Activated T-helper 17 cell treated with anti-CD3 and anti-CD28 coated beads, Interleukin-2, amount 50 U/mL, for 72 hours (primary cell): ENCODE measurements at places on chromosomes 2 and 18.

- ATAC-seq, result no peak
These were observed 205.2 kb downstream of the EIPR1 start for GRCh38 chr2:3172265-3172935.

GRCh38 chr2:7725850-7726242 is 808.6 kb downstream of the RNF144A start:
- ATAC-seq, result no peak

- no peak for ATAC-seq
These were observed 17.8 kb upstream of the GPR75 start for GRCh38 chr2:53877556-53877955.

- ATAC-seq, result no peak
These were observed 36.4 kb upstream of the FOSL2 start for GRCh38 chr2:28356095-28356911.

DNA sequence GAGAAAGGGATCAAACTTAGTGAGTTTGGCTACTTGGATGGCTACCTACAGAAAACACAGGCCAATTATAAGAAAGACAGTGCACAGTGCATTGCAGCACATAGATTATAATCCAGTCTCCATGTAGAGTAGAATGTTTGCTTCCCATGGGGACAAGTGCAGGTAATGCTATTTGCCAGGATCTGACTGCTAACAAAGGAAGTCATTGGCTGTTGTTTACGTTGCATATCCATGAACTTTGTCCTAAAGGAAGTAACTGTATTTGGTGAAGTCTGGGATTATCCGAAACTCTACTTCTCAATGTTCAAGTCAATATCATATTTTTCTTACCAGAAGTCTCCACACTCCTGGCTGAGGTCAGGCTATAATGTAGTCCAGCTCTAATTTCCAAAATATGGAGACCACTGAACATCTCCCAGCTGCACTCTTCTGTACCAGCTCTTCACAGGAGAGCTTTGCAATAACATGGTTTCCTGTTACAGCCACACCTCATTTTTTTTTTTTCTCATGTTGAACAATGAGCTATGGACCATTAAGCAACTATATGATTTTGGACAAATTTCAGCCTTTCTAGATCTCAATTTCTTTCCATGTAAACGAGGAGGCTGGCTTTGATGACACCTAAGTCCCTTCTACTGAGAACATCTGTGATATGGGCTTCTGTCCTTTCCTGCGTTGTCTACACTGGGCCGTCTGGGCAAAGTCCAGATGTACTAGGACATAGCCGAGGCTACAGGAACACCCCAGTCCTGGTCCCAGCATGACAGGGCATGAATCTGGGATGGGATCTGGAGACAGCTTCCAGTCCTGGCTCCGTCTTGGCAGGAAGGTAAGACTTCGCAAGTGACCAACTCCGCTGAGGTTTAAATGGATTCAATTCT is 154.8 kb downstream of the LAMA1 start:
- no peak for ATAC-seq

DNA sequence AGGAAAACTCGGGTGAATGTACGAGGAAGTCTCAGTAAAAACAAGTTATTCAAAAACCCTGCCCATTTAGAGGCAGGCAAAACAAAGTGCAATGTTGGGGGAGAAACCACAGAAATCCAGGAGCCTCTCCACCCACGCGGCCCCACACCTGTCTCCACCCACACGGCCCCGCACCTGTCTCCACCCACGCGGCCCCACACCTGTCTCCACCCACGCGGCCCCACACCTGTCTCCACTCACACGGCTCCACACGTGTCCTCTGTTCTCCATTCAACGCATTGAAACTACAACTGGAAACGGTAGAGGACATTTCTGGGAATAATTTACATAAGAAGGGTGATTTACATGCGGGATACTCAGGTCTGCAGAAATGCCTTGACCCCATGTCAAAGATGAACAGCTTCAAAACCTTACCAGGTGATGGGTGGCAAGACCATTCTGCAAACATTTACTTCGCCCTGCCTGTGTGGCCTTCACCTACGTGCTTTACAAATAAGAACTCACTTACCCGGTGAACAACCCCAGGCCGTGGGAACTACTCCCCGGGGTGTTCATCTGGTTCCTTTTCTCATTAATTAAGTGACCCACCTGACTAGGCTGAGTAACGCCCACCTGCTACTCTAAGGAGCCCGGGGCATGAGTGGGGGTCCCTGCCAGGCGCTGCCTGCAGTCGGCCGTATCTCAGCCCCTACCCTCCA is 100.4 kb downstream of the EIPR1 start:
- no peak for ATAC-seq

DNA sequence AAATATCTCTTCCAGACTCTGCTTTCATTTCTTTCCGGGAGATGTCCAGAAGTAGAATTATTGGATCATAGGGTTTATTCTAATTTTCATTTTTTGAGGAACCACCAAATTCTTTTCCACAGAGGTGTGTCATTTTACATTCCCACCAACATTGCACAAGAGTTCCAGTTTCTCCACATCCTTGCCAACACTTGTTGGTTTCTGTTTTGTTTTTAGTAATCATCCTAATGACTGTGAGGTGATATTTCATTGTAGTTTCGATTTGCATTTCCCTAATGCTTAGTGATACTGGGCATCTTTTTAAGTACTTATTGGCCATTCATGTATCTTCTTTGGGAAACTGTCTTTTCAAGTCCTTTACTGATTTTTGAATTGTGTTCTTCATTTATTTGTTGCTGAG is 513.1 kb downstream of the PARD3B start:
- ATAC-seq, result peak; percentile 34

- no peak for ATAC-seq
These were observed 490.7 kb downstream of the NUP35 start for GRCh38 chr2:183614799-183615435.

GRCh38 chr2:3595985-3596384 is 1.1 kb downstream of the COLEC11 start:
- peak; percentile 93 for ATAC-seq

DNA sequence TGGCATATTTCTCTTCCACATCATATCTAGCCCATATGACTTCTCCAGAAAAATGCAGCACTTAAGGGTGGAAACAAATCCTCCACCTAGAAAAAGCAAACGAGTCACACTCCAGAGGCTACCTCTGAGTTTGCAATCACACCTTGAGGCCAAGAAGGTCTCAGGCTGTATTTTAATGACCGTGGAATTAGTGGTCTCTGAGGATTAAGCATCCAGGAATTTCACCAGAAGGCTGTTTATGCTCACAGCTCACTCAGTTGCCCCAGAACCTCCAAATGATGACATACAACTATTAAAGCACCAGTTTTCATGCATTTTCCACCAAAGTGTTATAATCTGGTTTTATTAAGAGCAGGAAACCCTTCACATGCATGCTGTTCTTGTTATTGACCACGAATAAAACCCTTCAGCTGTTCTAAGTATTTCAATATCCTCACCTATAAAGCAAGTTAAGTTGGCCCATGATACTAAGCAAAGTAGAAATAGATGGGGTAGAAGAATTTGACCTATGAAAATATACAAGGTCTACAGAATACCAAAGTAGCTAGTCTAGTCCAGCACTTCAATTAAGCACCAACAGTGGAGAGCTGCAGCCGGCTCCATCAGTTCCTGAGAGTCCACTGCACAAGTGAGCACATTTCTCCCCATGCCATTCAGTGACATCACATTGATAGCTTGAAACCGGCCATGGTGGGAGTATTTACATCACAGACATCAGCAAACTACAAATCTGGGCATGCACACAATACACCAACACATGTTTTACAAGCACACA is 39.5 kb upstream of the SLC14A1 start:
- ATAC-seq, result no peak

DNA sequence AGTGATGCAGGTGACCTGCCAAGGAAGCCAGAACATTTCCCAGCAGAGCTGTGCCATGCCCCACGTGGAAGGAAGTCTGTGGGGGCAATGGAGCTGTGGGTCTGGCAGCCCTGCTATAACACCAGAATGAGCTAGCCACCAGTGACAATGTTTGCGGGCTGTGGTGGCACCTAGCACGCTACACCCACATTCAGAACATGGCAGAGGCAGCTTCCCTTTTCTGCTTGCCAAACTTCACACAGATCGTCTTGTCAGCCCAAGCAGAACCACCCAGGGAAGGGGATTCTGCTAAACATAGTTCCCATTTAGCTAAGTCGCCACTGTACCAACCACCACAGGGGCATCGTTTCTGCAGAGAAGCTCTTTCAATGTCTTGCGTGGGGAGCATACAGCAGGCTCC is 27.0 kb upstream of the CCDC93 start:
- no peak for ATAC-seq

DNA sequence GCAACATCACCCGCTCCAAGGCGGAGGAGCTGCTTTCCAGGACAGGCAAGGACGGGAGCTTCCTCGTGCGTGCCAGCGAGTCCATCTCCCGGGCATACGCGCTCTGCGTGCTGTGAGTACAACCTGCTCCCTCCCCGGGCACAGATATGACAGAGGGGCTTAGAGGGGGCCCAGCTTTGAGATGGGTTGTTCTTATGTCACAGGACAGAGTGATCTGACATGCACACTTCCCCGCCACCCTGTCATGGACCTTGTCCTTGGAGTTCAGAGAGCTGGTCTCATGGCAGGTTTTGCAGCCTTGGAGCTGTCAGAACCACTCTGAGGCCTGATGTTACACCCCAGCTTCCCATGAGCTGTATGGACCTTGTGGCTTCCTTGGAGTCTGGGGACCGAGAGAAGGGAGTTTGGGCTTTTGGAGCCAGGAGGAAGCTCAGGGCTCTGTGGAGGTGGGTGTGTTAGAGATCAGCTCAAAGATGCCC is 398 bp downstream of the INPP5D start:
- peak; percentile 14 for ATAC-seq

GRCh38 chr18:28439870-28440269 is 262.9 kb upstream of the CDH2 start:
- ATAC-seq, result no peak

- ATAC-seq, result no peak
These were observed 95.9 kb downstream of the POLE4 start for GRCh38 chr2:75054296-75054695.

- no peak for ATAC-seq
These were observed 346.7 kb downstream of the RAD51AP2 start for GRCh38 chr2:17171446-17172049.

DNA sequence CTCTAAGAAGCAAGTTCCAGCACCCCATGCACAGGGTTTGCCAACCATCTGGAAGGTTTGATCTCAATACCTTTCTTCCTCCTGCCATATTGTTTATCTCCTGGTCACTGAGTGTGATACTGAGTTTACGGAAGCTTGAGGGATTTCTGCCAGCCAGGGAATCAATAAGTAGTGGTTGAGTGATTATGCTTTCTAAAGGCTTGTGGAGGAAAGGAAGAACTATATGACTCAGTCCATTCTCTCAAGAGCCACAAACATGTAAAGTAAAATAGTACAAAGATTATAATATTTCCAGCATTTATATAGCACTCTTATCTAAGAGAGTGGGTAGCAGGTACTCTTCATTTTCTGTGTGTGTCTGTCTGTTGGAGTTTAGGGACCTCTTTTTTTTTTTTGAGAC is 49.2 kb downstream of the SLC4A3 start:
- ATAC-seq, result no peak

DNA sequence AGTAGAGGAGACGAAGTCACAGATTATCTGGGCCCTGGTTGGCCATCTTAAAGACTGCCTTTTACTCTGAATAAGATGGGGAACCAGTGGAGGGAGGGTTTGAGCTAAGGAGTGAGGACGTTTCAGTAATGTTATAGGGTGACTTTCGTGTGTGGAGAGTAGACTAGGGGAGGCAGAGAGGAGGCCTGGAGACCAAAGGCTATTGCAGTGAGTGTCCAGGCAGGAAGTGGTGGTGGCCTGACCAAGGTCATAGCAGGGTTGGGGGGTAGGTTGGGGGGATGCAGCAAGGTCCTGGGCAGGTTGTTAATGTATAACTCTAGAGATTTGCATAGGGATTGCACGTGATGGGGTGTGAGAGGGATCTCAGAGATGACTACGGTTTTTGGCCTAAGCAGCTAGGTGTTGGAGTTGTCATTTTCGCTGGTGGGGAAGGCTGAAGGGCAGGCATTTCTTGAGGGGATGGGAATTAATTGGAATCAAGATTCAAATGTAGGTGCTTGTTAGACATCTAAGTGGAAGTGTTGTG is 4.9 kb downstream of the CEP192 start:
- no peak for ATAC-seq

DNA sequence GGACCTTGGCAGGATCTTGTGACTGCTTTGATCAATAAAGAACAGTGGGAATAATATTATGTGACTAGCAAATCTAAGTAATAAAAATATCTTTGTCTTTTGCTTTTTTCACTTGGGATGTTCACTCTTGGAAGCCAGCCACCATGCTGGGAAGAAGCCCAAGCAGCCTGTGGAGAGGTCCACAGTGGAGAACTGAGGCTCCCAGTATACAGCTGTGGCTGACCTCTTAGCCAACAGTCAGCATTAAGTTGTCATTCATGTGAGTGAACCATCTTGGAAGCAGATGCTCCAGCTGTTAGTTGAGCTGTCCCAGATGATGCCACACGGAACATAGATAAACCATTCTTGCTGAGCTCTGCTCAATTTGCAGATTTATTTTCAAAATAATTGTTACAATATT is 160.0 kb downstream of the OSR1 start:
- ATAC-seq, result no peak

- ATAC-seq, result no peak
These were observed 37.1 kb downstream of the SH2D6 start for GRCh38 chr2:85455552-85456090.

DNA sequence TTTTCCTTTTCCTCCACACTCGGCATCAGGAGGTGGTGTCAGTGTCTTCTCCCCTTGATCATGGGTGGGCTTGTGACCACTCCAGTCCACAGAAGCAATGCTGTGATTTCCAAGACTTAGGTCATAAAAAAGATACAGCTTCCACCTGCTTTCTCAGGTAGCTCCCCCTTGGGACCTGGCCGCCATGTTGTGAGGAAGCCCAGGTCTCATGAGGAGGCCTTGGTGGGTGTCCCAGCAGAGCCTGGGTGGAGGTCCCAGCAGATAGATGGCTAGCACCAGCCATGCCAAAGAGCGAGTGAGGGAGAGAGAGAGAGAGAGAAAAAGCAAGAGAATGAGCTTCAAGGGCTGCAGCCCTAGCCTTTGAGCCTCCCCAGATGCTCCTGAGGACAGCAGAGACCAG is 16.0 kb downstream of the SLC66A2 start:
- ATAC-seq, result no peak

DNA sequence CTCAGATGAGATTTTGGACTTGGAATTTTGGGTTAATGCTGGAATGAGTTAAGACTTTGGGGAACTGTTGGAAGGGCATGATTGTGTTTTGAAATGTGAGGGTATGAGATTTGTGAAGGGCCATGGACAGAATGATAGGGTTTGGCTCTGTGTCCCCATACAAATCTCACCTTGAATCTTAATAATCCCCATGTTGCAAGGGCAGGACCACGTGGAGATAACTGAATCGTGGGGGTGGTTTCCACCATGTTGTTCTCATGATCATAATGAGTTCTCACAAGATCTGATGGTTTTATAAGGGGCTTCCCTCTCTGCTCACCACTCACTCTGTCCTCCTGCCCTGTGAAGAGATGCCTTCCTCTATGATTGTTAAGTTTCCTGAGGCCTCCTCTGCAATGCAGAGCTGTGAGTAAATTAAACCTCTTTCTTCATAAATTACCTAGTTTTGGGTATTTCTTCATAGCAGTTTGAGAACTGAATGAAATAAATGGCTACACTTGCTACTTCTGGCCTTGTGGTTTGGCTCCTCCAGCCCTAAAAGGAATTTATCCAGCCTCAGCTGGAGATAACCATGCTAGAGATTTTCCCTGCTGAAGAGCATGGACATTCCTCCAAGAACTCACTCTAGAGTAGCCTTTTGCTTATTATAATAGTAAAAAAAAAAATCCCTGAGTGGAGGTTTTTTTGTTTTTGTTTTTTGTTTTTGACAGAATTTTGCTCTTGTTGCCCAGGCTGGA is 144.3 kb upstream of the TFPI start:
- no peak for ATAC-seq

- no peak for ATAC-seq
These were observed 253.5 kb downstream of the LDLRAD4 start for GRCh38 chr18:13471971-13472628.

- ATAC-seq, result no peak
These were observed 68.7 kb upstream of the ACSL3 start for GRCh38 chr2:222792001-222792611.
